ENCODE measurements at places on chromosomes 7 and 10. TPM values are rescaled to one million over a fixed set of nuclear protein-coding genes. Genes with fewer than 3 reads are reported as not detected.

Gene CPED1
- total RNA-seq, result 0.76 TPM

Gene PAPSS2
- 12.6 TPM for total RNA-seq

Gene ZNF804B
- total RNA-seq, result not detected

Gene REEP3
- total RNA-seq, result 97.5 TPM

Gene NODAL
- total RNA-seq, result not detected

Gene FAM25C
- not detected for total RNA-seq

Gene CCDC3
- not detected for total RNA-seq

Gene OR2A12
- total RNA-seq, result not detected

Gene NEUROG3
- not detected for total RNA-seq

Gene OPN4
- total RNA-seq, result not detected

Gene MCM10
- 42.0 TPM for total RNA-seq

All from Calu3 (cell line).